Stimulated activated CD8-positive, alpha-beta memory T cell treated with anti-CD3 and anti-CD28 coated beads, Interleukin-7, amount 100 ng/mL, for 1 hour (primary cell): ENCODE measurements at places on chromosomes 2 and 18.

DNA sequence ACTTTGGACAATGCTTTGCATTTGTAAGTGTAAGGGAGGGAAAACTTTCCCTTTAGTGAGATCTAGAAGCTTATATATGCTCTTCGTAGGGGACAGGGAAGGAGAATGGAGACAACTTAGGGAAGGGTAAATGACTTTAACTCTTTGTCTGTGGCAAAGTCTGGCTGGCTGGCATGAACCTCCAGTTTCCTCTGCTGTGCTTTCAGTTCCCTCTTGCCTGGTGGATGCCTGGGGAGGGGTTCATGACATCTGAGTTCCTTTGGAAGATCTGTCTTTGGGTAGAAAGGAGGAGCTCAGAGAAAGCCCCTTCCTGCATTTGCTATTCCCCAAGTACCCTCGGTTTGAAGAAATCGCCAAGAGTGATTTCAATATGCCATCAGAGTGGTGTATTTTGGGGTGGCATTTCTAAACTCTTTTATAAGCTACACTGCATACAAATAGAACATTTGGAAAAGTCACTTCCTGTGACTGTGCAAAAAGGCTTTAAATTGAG is 143.6 kb downstream of the VAPA start:
- no peak for DNase-seq

DNA sequence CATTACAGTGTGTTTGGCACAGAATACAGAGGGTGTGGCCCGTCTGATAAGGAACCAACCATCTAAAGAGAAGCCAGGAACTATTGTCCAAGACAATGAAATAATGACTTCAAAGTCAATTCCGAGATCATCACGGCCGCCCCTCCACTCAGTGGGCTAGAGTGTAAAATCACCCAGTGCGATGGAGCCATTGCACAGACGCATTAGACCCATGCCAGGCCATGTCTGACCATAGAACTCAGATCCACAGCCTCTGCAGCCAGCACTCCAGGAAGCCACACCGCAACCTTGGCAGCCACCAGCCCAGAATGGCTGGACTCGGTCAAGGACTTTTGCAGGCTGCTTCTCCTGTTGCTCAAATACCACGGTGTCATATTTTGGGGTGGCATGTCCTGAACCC is 835.7 kb downstream of the DCDC2C start:
- DNase-seq: no peak

DNA sequence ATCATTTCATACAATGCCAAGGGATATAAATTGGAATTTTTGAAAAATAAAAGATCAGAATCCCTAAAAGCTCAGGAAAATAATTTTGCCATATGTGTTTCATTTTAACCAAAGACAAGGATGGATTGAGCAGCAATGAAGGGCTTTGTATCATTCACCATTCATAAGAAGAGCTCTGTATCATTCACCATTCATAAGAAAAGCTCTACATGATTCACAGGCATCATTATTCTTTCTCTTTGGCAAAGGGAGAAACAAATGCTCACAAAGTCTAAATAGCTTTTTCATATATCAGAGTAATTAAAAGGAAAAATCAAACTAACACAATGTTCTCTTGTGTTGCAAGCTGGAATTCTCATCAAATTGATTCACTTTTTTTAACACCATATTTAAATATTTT is 169.1 kb upstream of the MC4R start:
- no peak for DNase-seq

- DNase-seq: no peak
Measured at GRCh38 chr2:41741951-41742595, 305.7 kb upstream of the PKDCC start.

GRCh38 chr18:52670896-52671295 is 330.9 kb downstream of the DCC start:
- DNase-seq: no peak

GRCh38 chr2:105432749-105433148 is 33.9 kb upstream of the FHL2 start:
- no peak for DNase-seq

DNA sequence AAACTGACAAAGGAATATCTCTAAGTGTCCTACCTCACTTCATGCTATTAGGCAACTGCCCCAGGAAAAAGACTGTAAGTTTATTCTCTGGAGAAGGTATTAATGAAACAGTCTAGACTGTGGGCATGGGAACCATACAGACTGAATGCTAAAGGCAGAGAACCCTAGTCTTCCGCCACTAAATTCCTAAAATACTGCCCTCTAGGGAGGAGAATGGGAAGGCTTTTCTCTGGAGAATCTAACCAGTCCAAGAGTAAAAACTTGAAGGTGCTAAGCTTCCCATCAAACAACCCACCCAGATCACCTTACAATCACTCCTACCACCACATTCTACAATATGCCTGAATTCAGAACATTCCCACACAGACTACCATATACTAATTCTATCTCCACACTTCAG is 3.4 kb downstream of the SRBD1 start:
- no peak for DNase-seq

- DNase-seq: no peak
Measured at GRCh38 chr2:224948859-224949258, 93.4 kb downstream of the DOCK10 start.

DNA sequence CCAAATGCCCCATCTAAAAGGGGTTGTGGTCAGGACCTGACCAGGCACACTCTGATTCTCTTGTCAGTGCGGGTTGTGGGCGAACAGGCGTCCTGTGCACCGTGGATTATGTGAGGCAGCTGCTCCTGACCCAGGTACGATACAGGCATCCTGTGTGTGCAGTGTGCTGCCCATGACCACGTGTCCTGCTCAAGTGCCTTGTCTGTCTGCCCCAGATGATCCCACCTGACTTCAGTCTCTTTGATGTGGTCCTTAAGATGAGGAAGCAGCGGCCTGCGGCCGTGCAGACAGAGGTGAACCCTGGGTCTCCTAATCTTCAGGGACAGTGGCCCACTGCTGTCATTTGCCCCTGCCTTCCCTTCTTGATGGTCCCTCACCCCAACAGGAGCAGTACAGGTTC is 14.6 kb downstream of the PTPN18 start:
- DNase-seq: no peak

- no peak for DNase-seq
Measured at GRCh38 chr2:227578642-227579041, 20.1 kb upstream of the SCYGR2 start.
